ENCODE measurements at places on chromosomes 12 and 14.

DNA sequence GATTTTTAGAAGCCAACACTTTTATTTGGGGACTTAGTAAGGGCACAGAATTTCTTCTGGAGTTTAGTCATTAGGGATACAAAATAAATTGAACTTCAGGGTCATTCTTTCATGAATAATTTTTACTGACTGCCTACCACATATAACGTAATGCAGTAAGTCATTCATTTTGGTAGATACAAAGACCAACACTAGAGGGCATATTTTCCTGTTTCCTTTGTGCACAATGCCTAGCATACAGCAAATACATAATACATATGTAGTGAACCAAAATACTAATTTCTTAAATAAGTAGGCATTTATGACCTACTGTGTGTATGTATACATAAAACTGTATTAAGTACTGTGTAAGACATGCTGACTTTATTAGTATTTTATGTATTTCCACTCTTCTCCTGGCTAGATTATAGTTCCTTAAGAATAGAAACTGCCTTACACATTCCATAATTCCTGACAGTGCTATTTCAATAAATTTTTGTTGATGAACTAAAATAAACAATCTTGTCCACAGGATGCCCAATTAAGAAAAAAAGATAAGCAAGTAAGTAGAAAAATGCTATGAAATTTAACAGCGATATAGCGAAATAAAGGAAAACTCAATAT, 47.9 kb downstream of the PPP1R12A start:
- peak; percentile 23 for DNase-seq

- DNase-seq, result no peak
Observed at GRCh38 chr14:96962337-96962736, 165.2 kb downstream of the VRK1 start.

GRCh38 chr14:52272375-52272774, 4.9 kb downstream of the PTGDR start:
- DNase-seq, result no peak

DNA sequence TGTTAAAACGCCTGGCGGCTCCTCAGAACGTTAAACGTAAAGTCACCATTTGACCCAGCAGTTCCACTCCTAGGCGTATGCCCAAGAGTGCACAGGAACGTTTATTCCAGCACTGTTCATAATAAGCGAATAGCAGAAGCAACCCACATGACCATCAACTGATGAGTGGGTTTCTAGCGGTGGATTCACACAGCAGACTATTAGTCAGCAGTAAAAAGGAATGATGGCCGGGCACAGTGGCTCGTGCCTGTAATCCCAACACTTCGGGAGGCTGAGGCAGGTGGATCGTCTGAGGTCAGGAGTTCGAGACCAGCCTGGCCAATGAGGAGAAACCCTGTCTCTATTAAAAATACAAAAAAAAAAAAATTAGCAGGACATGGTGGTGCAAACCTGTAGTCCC, 22.4 kb upstream of the FBRSL1 start:
- no peak for DNase-seq

- no peak for DNase-seq
Observed at GRCh38 chr14:22846811-22847307, 10.5 kb downstream of the MMP14 start.

DNA sequence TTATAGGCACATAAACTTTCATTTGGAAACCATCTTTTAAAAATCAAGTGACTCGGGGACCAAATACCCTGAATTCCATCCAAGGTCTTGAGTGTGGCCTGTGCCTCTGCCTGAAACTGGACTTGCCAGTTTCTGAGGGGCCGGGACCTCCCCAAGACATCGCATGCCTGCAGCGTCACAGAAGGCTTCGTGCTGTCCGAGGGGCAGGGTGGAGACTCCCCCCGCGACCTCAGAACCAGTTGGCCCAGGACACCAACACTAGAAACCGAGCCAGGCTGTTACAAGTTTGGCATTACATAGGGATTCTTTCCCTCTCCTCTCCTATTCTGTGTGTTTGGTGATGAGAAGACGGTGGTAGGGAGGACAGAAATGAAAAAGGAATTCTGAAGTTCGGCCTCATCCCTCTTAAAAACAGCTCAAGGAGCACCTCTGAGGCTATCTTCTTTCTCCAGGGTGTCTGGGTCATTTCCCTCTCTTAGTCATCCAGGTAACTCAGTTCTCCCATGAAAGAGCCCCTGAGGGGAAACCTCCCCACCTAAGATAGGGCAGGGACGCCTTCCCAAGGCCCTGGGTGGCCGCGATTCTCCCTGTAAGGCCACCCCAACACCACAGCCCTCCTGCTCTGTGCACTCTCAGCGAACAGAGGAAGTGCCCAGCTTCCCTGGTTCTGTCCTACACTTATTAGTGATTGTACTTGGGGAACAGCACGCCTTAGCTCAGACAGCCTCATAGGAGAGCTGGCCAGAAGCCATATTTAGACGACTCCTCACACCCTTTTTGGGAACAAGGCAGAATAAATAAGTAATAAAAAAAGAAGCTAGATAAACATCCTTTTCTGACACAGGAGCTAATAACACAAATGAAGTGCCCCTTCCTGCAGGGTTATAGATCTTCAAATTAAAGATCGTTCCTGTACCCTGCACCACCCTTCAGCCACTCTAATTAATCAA, 93.8 kb downstream of the BCL11B start:
- no peak for DNase-seq

DNA sequence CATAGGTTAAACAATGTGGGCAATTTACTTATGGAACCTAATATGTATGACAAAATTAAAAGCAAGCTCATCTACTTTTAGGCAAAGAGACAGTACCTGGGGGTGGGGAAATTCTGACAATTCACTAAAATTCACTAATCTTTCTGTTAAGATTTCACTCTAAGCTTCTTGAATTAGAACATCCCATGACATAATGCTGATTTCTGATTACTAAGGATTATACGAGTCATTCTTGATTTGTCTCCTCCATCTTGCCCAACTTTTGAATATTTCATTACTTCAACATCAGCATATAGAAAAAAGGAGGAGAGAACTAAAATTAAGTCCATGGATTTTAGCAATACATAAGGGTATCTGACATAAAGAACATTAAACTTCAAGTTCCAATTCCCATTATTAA, 2.4 kb downstream of the CEP83 start:
- no peak for DNase-seq

DNA sequence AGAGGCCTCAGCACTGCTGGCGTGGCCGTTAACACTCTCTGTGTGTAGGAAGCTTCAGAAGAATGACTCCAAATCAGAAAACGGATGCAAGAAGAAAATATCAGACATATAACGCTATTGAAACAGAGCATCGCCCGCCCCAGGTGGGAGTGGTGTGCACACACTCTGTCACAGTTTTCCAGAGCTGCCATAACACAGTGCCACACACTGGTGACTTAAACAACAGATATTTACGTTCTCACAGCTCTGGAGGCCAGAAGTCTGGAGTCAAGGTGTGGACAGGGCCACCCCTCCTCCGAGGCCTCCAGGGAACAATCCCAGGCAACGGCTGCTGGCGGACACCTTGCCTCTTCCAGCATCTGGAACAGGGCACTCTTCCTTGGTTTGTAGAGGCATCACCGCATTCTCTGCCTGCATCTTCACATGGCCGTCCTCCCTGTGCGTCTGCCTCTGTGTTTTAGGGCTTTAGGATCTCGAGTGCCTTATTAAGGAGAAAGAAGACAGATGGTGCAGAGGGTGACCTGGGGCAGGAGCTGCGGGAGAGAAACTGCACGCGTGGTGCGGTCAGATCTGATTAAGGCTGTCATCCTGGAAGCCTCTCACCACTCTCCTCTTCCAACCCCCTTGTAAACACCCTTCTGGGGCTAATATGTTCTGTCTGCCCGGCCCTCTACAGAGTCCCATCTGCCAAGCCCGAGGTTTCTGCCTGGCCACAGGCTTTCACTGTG, 141.0 kb downstream of the SLC15A4 start:
- no peak for DNase-seq
